CD8-positive, alpha-beta memory T cell (primary cell): ENCODE measurements at places on chromosomes 2 and 18. TPM values are rescaled to one million over a fixed set of nuclear protein-coding genes. Genes with fewer than 3 reads are reported as not detected.

The CNNM3 gene
- 32.6 TPM for total RNA-seq

The CD28 gene
- total RNA-seq: 64.1 TPM

GRCh38 chr2:19714926-19715325 is 186.9 kb downstream of the TTC32 start:
- DNase-seq: no peak

The IRS1 gene
- total RNA-seq: 3.6 TPM

DNA sequence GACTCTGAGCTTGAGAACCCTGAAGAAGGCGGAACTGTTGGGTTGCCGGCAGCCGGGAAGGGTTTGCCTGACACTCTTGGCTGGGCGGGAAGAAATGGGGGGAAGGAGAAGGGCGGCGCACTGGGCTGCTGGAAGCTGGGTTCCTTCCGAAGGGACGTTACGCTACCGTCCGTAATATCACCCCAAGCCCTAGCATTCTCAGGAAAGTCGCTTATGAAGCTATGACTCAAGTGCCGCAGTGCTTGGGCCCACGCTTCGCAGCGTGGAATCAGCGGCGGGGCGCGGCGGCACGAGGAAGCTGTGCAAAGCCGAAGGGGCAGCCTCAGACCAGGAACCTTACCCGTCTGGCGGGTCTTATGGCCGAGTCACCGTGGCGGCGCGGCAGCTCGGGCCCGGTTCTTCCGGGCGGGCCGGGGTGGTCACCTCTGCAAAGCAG is 50.2 kb upstream of the SIGLEC15 start:
- DNase-seq: no peak

GRCh38 chr18:75896865-75897264 is 469.4 kb upstream of the SMIM21 start:
- no peak for DNase-seq

DNA sequence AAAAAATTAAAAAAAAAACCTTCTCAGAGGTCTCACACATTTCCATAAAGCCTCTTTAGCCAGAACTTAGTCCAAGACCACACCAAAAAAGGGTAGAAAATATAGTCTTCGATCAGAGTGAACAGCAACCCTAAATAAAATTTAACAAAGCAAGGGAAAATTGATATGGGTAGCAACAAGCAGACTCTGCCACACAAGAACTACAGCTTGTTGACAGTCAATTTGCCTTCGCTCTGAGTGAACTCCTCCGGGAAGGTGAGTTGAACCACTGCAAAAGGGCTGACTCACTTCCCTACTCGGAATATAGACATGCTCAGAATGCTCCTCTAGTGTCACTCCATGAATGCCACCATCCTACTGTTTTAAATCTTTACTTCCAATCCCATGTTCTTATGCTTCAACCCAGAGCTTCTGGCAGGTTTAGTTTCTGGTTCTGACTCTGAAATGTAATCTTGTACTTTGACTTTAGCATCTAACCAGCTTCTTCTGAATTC is 24.1 kb downstream of the GAD1 start:
- DNase-seq: no peak

DNA sequence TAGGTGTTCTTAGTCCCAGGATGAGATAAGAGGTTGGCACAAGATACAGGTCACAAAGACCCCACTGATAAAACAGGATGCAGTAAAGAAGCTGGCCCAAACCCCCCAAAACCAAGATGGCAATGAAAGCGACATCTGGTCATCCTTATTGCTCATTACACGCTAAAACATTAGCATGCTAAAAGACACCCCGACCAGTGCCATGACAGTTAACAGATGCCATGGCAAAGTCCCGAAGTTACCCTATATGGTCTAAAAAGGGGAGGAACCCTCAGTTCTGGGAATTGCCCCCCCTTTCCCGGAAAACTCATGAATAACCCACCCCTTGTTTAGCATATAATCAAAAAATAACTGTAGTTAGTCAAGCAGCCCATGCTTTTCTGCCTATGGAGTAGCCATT is 251.1 kb downstream of the SLC4A3 start:
- DNase-seq: no peak

The SKA1 gene
- total RNA-seq: 28.7 TPM

- DNase-seq: no peak
Measured at GRCh38 chr2:62822549-62822948, 117.0 kb downstream of the EHBP1 start.

DNA sequence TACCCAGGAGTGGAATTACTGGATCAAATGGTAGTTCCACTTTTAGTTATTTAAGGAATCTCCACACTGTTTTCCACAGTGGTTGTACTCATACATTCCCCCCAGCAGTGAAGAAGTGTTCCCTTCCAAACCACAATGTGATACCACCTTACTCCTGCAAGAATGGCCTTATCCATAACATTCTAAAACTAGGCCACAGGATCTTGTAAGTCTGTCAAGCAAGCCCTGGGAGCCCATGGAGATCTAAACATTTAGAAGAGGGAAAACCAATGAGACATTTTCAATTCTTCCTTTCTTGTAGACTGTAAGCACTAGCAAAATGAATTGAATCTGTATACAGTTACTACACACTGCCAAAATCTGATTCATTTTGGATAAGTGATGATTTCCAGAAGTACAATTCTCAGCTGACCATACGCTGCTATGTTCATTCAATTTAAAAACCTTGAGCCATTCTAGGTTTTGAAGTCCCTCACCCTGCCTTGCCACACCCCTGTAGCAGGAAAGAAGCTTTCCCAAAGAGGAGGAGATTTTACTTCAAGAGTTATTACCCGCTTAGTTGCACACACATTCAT is 149.1 kb downstream of the SLC8A1 start:
- no peak for DNase-seq

DNA sequence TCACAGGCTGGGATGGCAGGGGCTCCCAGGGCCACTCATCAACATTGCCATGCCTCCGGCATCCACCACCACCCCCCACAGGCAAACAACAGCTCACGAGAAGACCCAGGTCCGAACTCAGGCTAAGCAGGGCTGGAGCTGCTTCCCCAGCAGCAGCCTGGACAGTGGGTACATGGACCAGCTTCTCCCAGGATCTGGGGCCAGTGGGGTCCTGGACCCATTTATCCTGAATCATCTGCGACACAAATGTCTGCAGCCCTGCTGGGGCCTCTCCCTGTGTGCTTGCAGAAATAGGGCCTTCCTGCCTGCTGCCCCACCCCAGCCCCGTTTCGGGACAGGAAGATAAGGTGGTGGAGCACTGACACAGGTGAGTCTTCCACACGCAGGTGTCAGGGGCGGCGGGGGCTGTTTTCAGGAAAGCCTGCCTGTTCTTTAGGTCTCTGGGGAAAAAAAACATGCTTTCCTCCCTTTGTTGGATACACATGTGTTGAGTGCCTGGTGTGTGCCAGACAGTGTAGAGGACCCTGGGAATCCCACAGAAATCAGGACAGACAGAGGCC is 4.5 kb downstream of the PRLH start:
- no peak for DNase-seq

- no peak for DNase-seq
Measured at GRCh38 chr2:9678544-9678943, 47.7 kb upstream of the YWHAQ start.

DNA sequence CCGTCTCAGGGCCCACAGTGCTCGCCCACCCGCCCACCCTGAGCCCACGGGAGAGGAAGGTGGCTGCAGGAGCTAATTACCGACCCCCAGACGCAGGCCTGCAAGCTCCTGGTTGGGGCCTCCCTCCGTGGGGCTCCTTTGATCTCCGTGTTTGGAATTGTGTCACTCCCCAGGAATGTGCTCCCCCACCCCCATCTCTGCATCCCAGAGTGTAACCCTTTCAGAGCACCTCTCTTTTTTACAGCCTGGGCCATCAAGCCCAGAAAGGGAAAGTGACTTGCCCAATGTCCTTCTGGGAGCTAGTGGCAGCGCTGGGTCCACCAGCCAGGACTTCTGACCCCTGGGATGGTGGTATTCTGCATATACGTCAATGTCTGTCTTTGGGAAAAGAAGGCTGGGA is 335.1 kb downstream of the CYRIA start:
- DNase-seq: no peak

The EIPR1 gene
- 41.6 TPM for total RNA-seq

DNA sequence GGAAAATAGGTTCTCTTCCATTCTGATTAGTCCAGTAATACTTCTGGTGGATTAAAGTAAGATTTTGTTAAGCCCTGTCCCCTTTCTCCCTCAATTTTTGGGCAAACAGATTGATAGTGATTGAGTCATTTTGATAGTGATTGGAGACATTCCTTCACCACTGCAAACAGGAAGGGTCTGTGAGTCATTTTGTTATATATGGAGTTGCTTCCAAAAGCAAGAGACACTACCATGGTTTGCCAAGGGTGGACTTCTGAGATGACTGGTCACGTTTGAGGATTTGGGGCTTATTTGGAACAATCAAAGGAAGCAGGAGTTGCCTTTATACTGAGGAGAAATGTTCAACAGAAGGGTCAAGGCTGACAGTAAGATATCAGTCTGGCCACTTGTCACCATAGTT is 249.9 kb downstream of the PARD3B start:
- no peak for DNase-seq

- no peak for DNase-seq
Measured at GRCh38 chr2:42928692-42929545, 136.5 kb upstream of the HAAO start.

GRCh38 chr18:4888251-4889040 is 308.6 kb downstream of the AKAIN1 start:
- DNase-seq: no peak

The TWSG1 gene
- 13.1 TPM for total RNA-seq

The DUSP2 gene
- 237 TPM for total RNA-seq

GRCh38 chr2:168253379-168253778 is 6.0 kb upstream of the STK39 start:
- DNase-seq: no peak

DNA sequence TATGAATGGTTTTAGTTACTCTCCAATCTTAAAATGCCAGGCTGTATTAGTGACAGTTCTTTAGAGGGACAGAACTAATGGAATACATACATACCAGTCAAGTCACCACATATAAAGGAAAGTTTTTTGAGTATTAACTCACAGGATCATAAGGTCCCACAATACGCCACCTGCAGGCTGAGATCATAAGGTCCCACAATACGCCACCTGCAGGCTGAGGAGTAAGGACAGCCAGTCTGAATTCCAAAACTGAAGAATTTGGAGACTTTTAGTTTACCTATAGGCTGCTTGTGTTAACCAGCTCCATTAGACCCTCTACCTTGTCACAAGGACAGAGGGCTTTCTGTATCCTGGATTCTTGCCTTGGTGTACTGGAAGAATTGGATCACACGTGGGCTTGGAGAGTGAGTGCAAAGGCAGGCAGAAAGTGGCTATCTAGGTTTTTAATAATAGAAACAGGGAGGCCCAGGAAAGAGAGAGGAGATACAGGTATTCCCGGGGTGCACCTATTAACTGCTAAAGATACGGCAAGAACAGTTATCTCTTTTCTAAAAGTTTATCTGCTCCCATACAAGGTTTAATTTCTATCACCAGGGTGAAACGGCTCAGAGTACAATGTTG is 234.9 kb upstream of the CYRIA start:
- DNase-seq: no peak

DNA sequence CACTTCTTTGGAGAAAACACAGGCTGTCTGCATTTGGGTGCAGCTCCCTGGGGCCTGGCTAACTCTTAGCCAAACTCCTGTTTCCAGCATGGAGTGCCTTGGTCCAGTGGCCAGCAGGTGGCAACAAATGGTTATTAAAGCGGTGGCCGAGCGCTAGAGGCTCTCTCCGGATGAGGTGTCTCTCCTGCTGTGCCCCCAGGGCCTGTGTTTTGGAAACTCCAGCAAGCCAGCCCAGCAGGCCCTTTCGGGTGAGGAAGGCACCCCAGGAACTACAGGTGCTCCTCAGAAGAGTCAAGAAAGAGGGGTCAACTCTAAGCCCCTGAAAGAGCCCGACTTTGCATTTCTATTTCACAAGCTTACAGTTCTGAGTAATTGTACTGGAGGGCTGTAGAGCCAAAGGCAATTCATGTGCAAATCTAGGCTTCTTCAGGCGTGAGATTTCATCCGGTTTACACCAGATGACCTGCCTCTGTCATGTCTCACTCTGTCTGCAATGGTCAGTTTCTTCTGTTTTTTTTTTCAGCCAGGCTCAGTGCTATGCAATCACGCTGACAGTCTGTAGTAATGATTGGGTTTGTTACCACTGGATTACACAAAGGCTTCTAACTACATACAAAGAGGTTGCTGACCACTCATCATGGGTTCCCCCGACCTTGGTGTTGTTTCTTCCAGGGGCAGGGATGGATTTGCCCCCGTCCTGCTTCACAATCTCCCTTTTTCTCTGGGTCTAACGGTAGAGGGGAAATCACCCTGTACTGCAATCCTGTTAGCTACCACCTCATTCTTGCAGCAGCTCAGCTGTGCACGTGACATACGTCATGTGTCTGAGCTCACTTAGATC is 7.6 kb upstream of the CHRNA1 start:
- DNase-seq: no peak

DNA sequence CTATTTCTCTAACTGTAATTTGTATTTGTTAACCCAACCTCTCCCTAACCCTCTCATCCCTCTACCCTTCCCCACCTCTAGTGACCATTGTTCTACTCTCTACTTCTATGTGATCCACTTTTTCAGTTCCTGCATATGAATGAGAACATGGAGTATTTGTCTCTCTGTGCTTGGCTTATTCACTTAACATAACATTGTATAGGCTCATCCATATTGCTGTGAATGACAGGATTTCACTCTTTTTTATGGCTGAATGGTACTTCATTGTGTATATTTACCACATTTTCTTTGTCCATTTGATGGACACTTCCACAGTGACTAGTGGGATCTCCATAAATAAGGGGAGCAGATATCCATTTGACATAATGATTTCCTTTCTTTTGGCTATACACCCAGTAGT is 103.7 kb downstream of the PLEKHM3 start:
- DNase-seq: no peak

GRCh38 chr2:159873258-159873657 is 75.2 kb upstream of the CD302 start:
- no peak for DNase-seq

The OLA1 gene
- 139 TPM for total RNA-seq

GRCh38 chr2:234392041-234392615 is 104.8 kb downstream of the ARL4C start:
- DNase-seq: no peak

GRCh38 chr2:191846515-191847476 is at the start of gene CAVIN2:
TSS of gene CAVIN2 (minus strand) at chr2:191847088. CDS start at chr2:191846925, 163 bp downstream.
- DNase-seq: no peak

- no peak for DNase-seq
Measured at GRCh38 chr18:50161597-50162205, 33.2 kb downstream of the MYO5B start.

The PDE1A gene
- not detected for total RNA-seq

The SUCLG1 gene
- 72.7 TPM for total RNA-seq

DNA sequence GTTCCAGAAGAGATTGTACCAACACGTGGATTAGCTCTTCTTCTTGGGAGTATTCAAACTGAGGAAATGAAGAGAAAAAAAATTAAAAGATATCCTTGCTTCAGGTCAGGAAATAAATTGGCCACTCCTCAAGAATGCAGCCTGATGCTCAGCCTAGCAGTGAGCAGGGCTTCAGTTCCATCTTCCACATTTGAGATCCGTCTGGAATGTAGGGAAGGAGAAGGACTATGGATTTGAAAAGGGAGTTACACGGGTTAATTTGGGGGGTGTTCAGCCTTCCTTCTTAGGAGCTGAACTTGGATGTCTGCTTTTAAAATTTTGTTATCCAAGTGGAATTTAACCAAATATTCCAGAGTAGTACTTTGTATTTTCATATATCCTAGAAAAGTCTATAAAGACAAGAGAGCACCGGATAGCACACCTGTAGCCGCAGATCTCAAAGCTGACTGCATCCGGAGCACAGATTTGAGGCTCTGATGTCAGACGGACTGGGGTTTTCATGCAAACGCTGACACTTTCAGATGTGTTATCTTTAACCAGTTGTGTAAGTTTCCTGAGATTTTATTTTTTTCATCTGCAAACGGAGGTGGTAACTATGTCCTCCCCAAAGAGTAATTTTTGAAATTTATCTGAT is 99.3 kb downstream of the COPS8 start:
- no peak for DNase-seq
